ENCODE measurements at places on chromosomes 12 and 14.

DNA sequence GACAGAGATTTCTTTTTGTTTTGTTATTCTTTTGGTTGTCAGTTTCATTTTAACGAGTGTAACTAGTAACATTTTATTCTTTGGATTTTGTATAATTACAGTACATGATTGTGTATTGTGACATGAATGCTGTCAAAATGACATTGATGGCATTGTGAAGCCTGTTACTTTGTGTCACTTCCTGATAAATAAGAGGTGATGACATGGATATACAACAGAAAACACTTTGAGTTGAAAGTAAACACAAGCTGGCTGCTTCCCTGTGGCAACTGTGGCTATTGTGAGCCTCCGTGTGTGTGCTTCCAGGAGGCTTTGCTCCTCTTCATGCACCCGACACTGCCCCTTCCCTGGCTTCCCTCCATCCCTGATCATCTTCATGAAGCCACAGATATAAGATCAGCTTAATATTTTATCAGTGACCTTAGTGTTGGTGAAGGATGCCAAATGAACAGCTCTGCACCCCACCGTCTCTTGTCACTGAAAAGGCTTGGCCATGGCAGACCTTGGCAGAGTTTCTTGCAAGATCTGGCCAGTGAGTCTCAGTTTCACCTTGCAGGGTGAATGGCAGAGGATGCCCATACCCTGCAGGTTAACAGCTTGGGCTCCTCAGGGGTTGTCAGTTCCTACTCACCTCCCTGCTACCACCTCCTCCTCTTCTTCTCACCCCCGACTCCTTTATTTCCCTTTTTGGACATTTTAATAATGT, 191.9 kb downstream of the EPS8 start:
- no peak for DNase-seq

DNA sequence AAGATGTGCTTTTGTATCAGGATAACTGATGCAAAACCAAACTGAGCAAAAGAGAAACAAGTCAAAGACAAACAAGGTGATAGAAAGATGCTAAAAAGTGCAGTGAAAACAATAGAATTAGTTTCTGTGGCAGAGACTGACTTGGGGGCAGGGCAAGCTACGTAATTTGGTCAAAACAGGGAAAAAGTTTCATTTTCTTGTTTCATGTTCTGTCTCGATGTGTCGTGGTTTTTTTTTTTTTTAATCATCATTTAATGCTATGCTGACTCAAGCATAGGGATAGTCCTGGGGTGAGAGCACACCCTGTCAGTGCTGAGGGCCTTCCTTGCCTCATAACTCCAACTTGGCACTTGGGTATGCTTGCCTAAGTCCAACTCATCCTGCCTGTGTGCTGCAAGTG, 144.1 kb upstream of the PTPRQ start:
- DNase-seq: no peak

- DNase-seq: no peak
These were observed 216.2 kb upstream of the PDZRN4 start for GRCh38 chr12:40971911-40972310.

GRCh38 chr14:72554994-72555608, 338.8 kb downstream of the DPF3 start:
- no peak for DNase-seq

DNA sequence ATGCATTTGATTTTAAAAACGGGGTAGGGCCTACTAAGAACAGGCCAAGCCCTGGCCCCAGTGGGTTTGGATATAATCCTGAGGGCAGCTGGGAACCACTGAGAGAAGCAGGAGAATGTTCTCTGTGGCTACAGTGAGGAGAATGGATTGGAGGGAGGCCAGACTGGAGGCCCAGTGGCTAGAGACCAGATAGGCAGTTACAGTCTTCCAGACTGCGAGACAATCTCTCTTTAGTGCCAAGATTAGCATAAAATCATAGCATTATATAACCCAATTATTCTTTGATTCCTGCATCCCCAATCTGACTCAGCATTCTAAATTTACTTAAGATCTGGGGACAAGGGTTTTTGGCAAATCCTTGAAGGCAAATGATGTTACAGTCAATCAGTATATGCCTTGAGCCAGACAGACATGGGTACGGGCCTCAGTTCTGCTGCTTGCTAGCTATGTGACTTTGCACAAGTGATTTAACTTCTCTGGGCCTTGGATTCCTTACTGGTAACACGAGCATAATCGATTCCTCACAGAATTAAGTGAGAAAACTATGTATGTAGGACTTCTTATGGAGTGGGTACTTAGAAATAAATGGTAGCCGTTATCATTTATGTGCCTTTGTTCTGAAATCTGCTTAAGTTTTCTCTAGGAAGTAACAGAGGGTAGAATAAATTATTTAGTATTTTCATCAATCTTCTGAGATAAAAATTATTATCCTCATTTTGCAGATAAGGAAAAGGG, 18.3 kb downstream of the NINJ2 start:
- DNase-seq: no peak

DNA sequence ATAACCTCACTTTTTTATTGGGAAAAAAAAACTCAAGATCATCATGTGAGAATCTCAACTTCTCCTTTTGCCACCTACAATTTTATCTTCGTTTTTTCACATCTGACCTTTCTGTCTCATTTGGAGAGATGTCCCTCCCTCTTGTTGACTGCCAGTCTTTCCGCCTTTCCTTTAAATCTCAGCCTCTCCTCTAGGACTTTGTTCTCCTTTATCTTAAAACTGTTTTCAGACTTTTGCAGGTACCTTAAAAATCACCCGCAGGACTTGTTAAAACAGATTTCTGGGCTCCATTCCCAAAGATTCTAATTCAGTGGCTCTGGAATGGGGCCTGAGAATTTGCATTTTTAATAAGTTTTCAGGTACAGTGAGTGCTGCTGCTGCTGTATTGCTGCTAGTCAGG, 223.2 kb downstream of the NTF3 start:
- DNase-seq: no peak

DNA sequence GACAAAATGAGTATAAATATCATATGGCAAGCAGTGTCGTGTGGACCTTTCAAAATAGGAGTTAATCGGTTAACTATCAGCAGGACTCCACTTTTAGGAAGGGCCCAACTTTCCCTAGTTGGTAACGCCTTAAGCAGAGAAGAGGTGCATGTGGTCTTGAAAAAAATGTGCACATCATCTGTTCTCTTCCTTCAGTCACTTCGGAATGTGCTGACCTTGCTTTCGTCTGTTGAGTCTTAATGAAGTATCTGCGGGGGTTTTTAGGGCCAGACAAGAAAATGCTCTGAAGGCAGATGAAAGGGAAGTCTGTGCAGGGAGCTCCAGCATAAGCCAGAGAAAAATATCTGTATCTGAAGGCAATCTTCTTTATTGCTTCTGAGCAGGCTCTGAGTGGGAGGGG, 185.2 kb downstream of the AEBP2 start:
- DNase-seq: no peak

DNA sequence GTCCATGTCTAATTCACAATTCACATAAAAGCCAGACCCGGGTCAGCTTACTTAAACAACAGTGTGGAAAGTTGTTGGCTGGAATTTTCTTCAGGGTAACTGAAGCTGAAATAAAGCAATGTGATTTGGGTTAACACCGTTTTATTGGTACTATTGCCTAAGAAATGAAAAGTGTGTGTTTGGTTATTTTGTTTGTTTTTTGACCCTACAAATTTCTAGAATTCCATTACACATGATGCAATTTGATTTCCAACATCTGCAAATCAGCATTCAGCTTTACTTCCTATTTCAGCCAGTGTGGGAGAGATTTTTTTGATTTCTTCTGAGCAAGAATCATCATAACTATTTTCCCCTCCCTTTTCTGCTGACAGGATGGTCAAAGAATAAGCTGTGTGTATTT, 45.7 kb upstream of the CLMN start:
- DNase-seq: no peak

GRCh38 chr14:105180592-105181548, at the start of gene NUDT14:
TSS of gene NUDT14 (minus strand) at chr14:105181312. CDS start at chr14:105181209, 103 bp downstream.
- DNase-seq: peak; percentile 80

- no peak for DNase-seq
These were observed 149.4 kb downstream of the SLC38A4 start for GRCh38 chr12:46676396-46676795.

- DNase-seq: no peak
These were observed 148.4 kb downstream of the ALG10B start for GRCh38 chr12:38465020-38465419.

DNA sequence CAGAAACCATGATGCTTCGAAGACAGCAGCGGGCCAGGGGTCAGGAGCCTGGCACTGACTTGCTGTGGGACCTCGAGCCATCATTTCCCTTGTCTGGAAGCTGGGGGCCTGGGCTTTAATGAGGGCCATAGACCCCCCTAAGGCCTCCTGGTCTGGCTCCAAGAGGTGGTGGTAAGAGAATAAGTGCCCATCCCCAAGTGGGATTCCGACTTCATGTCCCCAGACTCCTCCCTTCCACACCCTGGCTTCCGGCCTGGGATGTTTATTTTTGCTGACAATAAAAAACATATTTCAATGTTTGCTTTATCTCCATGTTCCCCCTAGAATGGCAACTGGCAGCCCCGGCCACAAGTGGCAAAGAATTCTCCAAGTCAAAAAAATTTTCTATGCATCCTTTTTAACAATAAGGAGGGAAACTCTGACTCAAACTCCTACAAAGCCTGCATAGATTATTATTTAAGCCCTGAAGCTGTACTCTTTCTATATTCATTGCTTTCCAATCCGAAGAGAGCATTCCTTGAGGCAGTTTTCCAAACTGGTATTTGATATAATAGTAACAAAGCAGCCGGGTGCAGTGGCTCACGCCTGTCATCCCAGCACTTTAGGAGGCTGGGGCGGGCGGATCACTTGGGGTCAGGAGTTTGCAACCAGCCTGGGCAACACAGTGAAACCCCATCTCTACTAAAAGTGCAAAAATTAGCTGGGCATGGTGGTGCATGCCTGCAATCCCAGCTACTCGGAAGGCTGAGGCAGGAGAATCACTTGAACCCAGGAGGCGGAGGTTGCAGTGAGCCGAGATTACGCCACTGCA, 84.0 kb downstream of the ITPK1 start:
- no peak for DNase-seq

DNA sequence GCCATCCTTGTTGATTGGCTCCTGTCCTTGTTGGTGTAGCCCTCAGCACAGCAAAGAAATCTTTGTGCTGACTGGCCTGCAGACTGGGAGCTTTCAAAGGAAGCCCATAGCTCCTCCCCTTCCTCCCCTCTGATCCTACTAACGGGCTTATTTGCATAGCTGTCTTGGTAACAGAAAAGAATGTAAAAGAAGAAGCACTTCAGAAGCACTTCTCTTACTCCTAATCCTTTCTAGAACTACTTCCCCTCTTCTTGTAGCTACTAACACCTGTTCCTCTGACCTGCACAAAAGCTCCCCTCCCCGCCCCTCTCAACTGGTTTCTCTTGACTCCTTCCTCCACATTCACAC, 14.3 kb upstream of the RIC8B start:
- DNase-seq: no peak

- DNase-seq: no peak
These were observed 12.4 kb downstream of the FBRSL1 start for GRCh38 chr12:132502149-132502881.

DNA sequence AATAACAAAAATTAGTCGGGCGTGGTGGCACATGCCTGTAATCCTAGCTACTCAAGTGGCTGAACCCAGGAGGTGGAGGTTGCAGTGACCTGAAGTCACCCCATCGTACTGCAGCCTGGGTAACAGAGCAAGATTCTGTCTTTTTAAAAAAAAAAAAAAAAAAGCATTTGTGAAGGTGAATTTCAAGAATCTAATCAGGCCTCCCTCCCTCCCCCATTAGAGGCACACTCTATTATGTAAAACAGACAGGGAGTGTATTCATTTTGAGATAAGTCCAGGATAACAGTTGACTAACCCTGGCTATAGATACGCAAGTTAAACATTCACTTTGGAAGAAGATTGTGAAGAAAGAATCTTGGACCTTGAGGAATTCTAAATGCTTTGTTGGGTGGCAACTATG, 2.9 kb downstream of the RESF1 start:
- no peak for DNase-seq

DNA sequence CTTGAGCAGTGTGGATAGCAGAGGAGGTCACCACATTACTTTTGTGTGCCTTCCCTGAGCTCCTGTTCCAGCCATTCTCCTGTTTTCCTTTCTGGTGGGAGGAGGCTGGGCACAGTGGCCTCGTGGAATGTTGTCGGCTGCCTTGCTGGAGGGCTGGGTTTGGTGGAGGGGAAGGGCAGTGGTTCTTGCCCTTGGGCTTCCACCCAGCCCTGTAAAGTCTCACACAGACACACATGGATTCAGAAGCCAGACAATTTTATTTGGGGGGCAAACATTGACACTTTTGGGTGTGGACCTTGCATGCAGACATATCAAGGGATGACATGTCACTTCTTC, 866 bp downstream of the NPFF start:
- DNase-seq: no peak

GRCh38 chr12:64752833-64753238, 6.4 kb downstream of the GNS start:
- DNase-seq: no peak

DNA sequence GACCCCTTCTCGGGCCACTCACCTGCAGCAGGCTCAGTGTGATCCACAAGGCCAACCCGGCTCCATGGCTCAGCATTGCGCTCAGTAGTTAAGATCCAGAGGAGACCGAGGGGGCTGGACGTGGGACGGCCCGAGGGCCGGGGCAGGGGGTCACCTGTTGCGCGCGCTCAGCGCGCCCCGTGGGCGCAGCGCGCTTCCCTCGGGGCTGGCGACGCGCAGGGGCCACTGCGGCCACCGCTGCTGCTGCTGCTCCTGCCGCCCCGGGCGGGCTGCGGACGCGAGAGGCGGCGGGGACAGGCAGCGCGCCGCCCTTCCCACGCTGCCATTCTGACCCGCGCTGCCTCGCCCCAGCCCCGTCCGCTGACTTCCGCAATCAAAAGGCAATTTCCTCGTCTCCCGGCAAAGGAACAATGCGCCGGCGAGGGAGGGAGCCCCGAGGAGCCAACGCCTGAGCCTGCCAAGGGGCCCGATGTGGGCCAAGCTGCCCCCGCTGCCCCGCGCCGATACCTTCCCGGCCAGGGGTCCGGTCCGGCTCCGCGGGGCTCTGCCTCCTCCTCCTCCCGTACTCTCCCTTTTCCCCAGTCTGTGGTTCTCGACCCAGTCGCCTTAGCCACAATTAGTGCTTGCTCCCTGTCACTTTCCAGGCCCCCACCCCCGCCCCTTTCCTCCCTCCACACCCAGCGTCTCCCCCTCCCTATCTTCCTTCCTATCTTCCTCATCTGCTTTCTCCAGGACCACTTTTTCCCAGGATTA, 27.3 kb downstream of the PTPRB start:
- DNase-seq: no peak

DNA sequence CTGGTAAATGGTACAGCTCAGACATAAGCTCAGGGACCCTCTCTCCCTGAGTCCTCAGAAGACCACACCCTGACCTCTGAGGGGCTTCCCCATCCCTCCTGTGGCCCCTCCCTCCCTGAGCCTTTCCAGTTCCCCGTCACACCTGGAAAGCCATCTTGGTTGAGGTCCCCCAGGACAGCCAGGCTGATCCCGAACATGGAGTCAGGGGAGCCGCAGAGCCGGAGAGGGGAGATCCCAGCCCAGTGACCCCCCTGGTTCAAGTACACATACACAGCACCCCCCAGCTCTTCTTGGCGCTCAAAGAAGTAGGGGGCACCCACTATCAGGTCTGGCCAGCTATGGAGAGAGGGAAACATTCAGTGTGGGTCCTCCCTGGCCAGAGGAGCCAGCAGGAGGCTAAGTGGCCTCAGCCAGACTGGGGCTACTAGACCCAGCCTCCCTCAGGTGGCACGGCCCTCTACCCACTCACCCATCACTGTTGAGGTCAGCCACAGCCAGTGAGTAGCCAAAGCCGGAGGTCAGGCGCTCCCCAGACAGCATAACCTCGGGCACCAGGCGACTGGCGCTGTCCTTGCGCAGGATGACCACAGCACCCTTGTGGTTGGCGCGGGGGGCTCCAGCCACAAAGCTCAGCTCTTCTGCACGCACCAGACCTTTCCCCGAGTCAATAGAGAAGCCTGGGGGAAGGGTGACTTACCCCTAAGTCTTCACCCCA, 9.3 kb downstream of the ITGA7 start:
- no peak for DNase-seq

Data from activated gamma-delta T cell treated with Interleukin-2 at 50 U/mL for 16 hours (primary cell).